ENCODE measurements at places on chromosomes 1 and 21. TPM values are rescaled to one million over a fixed set of nuclear protein-coding genes. Genes with fewer than 3 reads are reported as not detected.

The C2CD4D gene
- total RNA-seq = 0.26 TPM

The SERBP1 gene
- 130 TPM for total RNA-seq

The ERI3 gene
- total RNA-seq = 44.5 TPM

The BTBD8 gene
- 2.1 TPM for total RNA-seq

The TBX19 gene
- 2.6 TPM for total RNA-seq

The B3GALNT2 gene
- total RNA-seq = 22.9 TPM

The PFKFB2 gene
- 63.8 TPM for total RNA-seq

The DOCK7 gene
- 33.1 TPM for total RNA-seq

The NEGR1 gene
- 3.7 TPM for total RNA-seq

The LRRN2 gene
- 7.1 TPM for total RNA-seq

The MAP1LC3C gene
- 1.3 TPM for total RNA-seq
